ENCODE measurements at places on chromosomes 7 and 10.

DNA sequence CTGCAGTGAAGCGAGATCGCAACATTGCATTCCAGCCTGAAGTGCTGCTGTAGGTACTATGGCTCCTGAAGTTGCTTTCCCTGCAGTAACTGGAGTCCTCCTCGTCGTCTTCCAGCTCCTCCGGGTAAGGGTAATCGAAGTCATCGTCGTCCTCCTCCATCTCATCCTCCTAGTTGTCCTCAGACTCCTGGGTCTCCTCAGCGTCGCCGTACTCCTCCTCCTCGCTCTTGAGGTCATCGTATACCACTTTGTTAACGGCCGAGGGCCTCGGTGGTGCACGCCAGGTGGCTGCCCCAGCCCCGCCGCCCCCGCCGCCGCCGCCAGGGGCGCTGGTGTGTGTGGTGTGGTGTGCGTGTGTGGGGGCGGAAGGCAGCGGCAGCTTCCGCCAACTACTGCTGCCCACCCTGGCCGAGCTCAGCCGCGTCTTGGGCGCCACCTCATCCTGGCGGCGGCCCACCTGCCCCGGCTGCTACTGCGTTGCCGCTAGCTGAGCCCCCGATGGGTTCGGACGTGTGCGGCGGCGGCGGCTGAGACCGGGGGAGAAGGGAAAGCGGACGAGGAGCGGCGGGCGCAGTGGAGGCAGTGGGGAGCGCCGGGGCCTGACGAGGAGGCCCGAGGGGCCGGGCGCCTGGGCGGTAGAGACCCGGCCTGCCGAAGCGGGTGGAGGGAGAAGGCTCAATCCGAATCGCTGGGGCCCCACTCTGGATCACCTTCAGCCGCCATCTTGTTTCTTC is 11.8 kb upstream of the ACBD5 start:
- DNase-seq = peak; percentile 62

DNA sequence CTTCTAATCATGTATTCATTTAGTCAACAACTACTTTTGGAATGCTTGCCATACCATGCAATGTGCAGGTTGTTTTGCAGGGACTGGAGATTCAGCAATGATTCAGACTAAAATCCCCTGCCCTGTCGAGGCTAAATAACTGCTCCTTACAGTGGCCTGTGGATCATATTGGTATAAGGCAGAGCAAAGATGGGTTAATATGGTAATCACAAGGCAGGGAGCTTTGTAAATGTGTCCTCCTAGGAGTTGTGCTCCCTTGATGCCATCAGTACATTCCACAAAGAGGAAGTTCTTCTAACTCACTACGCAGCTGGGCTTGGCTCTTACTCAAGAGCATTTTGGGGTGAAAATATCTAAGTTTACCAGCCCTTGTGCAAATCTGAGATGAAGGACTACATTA is 614 bp upstream of the IFIT2 start:
- no peak for DNase-seq

DNA sequence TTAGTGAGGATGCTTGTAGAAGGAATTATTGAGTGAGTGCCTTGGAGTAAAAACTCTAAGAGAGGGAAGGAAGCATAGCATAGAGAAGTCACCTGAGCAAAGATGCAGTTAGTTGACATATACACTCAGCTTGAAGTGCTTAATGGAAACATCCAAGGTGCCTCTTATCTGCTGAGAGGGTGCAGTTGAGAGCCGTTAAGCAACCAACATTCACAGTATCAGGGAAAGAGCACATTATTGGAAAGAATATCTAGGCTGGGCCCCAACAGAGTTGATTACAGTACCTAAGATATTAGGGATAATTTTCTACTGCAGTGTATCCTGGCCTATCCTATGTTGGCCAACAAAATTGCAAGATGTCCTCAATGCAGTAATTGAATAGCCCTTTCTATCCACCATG is 302.0 kb downstream of the ETV1 start:
- no peak for DNase-seq

DNA sequence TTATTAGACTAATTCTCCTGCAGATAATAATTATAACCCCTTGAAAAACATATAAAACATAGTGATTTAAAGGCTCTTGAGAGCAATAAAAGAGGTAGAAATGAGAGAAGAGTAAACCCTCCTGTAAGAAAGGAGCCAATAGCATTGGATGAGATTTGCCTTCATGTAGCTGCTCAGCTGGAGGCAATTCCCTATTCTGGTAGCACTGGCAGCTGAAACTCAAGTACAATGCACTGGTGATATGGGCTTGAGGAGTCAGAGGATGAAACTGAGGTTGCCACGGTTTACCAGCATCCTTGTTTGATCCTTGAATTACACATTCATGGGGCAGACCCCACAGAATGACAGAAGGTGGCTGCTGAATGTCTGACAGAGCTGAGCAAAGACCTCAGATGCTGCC is 76.4 kb downstream of the CTTNBP2 start:
- no peak for DNase-seq

GRCh38 chr7:47318395-47319182 is 263.3 kb downstream of the TNS3 start:
- no peak for DNase-seq

- DNase-seq = no peak
Measured at GRCh38 chr10:22219308-22219707, 1.5 kb upstream of the EBLN1 start.

DNA sequence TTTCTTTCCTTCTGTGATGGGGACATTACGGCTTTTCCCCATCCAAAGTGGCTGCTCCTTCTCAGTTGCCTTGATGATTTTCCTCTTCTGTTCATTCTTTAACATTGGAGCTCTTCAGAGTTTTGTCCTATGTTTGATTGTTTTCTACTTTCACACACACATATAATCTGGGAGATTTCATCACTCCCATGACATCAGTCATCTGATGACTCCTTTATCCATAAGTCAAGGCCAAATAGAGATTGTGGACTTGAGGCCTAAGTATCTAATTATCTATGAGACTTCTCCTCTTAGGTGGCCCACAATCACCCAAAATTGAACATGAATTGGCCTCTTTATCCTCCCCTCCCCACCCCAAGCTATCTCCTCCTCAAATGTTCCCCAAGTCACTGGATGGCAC is 5.3 kb upstream of the COL1A2 start:
- DNase-seq = no peak

- no peak for DNase-seq
Measured at GRCh38 chr10:4029866-4030265, 244.9 kb upstream of the KLF6 start.

- no peak for DNase-seq
Measured at GRCh38 chr10:80491251-80492102, 37.4 kb downstream of the TSPAN14 start.

DNA sequence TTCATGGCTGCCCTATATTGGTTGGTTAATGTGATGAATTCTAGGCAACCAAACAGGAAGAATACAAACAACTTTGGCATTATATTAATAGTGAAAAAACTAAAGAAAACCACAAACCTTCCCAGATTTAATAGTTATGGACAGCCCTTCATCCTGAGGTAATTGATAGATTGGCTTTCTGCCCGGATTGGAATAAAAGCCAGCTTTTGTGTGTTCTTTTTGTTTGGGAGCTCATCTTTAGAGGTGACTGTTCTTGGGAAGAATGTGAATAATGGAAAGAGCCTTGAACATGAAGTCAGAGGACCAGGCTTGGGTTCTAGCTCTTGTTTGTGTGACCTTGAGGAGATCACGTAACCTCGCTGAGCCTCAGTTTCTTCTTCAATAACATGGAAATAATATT is 92.3 kb downstream of the VTI1A start:
- DNase-seq = no peak

- no peak for DNase-seq
Measured at GRCh38 chr10:72043016-72043834, 45.1 kb downstream of the SPOCK2 start.

DNA sequence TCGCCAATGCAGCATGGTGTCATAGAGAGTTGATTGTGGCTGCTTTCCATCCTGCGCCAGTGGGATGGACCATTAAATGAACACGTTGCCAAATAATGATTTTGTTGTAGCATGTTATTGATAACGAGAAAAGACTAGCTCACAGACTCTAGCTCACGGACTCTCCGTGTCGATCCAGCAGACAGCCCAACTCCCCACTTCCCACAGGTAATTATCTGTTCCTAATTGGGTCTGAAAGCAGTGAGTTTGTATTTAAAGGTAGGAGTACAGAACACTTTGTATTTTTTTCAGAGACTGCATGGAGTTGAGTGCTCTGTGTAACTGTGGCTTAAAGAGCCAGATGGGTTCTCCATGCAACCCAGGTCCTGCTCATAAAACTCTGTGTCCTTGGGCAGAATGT is 1250.5 kb downstream of the TYW1 start:
- DNase-seq = no peak

- no peak for DNase-seq
Measured at GRCh38 chr7:156836443-156836842, 56.5 kb downstream of the LMBR1 start.

DNA sequence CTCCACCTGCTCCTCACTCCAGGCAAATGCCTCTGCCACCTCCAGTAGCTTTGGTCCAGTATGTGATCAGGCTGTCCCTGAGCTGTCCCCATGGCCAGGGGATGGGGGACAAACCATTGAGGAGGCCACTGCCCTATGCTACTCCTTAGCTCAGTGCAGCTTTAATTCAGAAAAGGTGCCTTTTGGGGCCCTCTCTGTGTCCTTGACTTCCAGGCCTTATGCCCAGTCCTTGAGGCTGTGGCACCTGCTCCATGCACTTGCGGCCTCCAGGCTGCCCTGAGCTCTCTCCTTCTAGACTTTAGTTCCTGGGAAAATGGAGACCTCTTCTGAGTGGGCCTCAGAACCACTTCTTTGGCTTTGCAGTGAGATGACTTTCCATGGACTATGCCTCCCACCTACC is 650.8 kb upstream of the CELF2 start:
- no peak for DNase-seq

DNA sequence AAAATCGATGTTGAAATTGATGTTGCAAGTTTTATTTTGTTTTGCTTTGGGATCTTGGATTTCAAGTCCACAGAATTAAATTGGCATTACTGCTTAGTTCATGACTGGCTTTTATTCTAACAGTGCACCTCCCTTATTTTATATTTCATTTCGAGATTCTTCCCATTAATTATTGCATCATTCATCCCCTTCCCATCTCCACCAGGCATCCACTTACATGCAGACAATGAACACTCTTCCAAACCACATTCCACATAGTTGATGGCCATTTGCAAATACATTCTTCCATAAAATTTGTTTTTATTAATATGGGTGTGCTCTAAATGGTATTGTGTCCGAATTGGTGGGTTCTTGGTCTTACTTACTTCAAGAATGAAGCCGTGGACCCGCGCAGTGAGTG is 15.6 kb upstream of the SCIN start:
- no peak for DNase-seq

- no peak for DNase-seq
Measured at GRCh38 chr7:122018032-122018431, 126.0 kb downstream of the AASS start.

DNA sequence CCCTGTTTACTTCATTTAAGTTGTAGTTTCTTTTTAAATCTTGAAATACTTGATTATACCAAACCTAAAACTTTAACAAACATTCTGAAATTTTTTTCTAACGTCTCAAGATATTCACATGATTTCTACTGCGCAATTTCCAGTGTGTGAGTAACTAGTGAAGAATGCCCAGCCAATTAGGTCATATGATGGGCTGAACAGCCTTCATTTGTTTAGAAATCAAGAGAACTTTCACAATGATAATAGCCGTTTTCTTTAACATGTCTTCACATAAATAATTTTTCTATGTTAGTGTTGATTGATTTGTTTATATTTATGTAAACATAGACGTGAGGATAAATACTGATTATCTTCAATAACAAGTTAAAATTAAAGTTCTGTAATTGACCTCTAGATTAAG is 21.8 kb downstream of the STAM start:
- DNase-seq = no peak

- no peak for DNase-seq
Measured at GRCh38 chr10:14670551-14671240, 104.0 kb downstream of the FAM107B start.

- DNase-seq = no peak
Measured at GRCh38 chr10:5958077-5958476, 19.3 kb downstream of the IL15RA start.

GRCh38 chr7:38482521-38482920 is 148.7 kb downstream of the AMPH start:
- DNase-seq = no peak

DNA sequence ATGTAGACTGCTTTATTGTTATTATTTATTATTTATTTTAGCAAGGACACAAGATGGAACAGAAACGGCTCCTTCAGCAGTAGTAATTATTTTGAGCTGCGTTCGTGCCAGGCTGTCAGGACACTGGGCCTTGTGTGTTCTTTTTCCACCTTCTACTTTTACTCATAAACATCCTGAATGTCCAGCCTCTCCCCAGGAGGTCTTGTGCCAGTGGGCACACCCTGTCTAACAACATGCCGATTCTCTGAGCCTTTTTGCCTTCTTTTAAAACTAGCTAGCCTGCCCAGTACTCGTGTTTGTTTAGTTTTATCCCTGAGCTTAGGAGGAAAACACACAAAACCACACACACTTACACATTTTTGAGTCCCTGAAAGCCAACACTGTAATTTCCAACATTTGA is 1.2 kb downstream of the SCIN start:
- no peak for DNase-seq

GRCh38 chr10:70958396-70958795 is 70.0 kb upstream of the PCBD1 start:
- no peak for DNase-seq

- no peak for DNase-seq
Measured at GRCh38 chr7:99036546-99037111, 107.3 kb downstream of the SMURF1 start.

- DNase-seq = peak; percentile 66
Measured at GRCh38 chr7:37198906-37199485, 249.7 kb downstream of the ELMO1 start.

DNA sequence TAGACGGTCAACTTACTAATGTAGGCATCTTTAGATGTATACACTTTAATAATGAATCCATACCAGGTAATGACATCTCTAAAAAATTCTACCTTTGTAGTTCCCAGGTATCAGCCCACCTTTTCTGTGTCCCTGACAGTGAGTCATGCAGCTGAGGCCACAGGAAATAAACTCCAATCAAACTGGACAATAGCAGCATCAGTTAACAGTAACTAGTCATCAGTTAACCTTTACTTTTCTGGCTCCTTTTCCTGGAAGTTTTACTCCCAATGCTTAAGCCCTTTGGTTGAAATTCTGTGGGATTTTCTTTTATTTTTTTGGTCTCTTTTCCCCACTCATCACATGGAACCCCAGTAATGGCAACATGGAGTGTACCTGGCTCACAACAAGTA is 617.6 kb downstream of the SORCS3 start:
- no peak for DNase-seq

DNA sequence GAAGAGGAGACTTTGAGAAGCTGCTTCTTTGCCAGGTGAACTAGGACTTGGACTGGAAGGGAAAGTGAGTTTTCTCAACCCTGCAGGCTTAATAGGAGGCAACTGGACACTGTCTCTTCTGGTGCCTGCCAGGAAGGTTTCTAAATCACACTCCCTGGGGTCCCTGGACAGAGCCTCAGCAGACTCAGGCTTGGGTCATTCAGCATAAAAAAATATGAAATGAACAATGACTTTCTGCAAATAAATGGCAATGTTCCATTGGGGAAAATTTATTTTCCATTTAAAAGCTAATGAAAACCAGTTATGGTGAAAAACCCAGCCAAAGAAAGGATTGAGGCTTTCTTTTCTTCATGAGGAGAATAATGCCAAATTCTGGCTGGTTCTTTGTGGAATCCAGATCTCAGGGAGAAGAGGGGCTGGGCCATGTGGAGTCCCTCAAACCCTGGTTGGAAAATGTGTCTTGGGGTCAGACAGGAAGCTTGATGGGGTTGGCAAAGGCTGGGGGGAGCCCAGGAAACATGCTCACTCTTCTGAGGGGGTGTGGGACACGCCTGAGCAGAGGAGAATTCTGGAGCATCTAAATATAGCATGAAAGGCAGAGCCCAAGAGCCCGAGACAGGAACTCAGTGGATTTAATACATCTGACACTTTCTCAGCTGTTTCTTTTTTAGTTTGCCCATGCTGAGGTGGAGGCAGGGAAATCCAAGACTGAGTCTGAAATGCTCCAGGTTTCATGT is 65.2 kb upstream of the EMX2 start:
- DNase-seq = no peak

All from effector CD4-positive, alpha-beta T cell (primary cell).